ENCODE measurements at places on chromosomes 1 and 21.

DNA sequence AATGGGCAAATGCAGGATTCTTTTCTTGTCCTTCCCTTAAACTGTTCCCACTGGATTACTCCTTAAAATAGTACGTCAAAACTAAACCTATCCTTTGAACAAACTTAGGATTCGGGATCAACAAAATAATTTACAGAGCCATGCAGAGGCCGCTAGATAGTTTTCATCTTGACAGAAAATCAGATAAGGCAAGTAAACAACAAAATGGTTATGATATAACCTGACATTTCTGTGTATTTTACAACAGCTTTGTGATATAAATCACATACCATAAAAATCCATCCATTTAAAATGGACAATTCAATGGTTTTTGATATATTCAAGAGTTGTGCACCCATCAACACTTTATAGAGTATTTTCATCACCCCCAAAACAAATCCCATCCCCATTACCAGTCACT is 11.2 kb downstream of the SCAF4 start:
- DNase-seq: no peak

DNA sequence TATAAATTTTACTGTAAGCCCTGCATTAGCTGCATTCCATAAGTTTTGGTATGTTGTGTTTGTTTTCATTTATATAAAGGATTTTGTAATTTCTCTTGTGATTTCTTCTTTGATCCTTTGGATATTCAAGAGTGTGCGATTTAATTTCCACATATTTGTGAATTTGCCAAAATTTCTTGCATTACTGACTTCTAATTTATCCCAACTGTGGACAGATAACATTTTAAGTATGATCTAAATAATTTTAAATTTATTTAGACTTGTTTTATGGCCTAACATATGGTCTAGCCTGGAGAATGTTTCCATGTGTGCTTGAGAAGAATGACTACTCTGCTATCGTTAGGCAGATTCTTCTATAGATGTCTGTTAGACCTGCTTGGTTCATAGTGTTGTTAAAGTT is 23.2 kb downstream of the RPE65 start:
- no peak for DNase-seq

DNA sequence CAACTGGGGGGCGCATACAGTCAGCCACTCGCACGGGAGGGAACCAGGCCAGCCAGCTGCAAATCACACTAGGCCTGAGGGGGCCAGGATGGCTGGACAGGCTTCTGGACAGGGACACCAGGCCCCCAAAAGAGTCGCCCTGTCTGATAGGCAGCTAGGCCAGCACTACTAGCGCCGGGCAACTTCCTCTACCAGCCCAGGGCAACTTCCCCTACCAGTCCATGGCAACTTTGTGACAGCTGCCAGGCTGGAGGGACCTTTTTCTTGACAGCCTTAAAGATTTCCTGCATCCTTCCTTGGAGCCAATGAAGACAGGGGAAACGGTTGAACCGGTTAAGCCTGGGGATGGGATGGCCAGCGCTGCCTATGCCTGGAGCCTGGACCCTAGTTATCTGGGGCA is 5.1 kb downstream of the IFFO2 start:
- peak; percentile 90 for DNase-seq

- DNase-seq: no peak
Measured at GRCh38 chr1:219772265-219773036, 155.9 kb downstream of the SLC30A10 start.

GRCh38 chr21:46597896-46598343 is 7.0 kb downstream of the S100B start:
- no peak for DNase-seq

DNA sequence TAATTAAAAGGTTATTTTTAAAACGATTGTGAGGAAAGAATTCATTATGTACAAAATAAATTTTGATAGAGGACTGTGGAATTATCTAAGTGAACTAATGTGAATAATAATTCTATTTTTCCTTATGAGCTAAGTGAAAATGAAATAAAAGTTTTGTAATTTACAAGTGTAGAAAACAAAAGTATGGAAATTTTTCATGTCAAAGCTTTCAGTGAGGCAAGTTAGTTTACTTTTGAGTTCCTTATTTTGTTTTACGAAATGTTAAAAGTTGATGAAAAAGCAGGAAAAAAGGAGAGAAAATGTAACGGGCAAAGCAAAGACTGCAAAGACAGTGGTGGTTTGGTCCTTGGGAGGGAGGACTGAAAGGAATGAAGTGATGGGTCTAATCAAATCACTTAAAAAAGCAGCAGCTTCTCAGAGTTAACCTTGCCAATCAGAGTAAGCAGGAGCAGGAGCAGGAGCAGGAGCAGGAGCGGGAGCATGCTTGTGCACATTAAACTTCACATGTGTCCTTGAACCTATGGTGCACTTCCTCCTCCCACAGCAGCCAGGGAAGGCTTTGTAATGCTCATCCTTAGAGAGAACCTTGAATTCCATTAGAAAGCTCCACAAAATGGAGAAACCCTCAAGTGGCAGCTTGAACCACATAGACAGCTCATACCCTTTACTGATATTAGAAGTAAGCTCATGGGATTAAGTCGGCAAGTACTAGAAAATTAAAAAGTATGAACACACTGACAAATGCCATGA is 133.4 kb downstream of the LHX4 start:
- DNase-seq: no peak

DNA sequence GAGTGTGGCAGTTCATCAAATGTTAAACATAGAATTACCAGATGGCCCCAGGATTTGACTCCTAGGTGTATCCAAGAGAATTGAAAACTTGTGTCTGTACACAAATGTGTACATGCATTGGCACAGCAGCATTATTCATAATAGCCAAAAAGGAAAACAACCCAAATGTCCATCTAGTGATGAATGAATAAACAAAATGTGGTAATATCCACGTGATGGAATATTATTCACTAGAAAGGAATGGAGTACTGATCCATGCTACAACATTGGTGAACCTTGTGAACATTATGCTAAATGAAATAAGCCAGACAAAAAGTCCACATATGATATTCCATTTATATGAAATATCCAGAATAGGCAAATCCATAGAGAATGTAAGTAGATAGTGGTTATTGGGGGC is 77.7 kb downstream of the RAVER2 start:
- no peak for DNase-seq

Data from spleen (tissue), 13 donors.